ENCODE measurements at places on chromosomes 6 and 20.

- DNase-seq, result no peak
Observed at GRCh38 chr6:4603856-4604369, 172.3 kb upstream of the CDYL start.

- no peak for DNase-seq
Observed at GRCh38 chr6:161057103-161058091, 65.8 kb downstream of the MAP3K4 start.

- no peak for DNase-seq
Observed at GRCh38 chr20:37506152-37506725, 14.8 kb upstream of the NNAT start.

DNA sequence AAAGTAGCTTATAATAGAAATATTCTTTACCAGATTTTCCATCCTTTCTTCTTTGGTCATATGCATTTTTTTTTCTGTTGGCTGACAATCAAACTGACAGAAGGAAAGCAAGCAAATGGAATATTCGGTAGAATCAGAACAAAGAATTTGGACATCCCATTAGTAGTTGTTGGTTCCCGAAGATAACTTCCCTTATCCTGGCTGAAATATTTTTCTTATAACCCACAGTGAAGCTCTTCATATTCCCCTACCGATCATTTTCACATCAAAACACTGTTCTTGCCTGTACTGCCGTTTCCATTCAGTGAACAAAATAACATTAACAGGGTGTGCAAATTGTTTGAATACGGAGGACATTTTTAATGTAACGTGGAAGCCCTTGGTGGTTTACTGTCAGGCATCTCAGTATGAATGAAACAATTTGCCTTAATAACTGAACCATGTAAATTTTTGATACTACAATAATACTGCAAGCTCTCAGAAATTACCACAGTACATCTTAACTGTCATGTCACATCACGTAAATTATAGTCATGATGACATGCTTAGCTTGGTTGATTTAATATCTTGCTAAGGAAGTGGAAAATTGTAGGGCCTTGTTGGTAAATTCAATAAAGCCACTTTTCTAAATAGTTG lies 311.5 kb downstream of the LAMA2 start:
- DNase-seq, result no peak

GRCh38 chr6:40563111-40563510 lies 24.1 kb downstream of the LRFN2 start:
- DNase-seq, result no peak

- no peak for DNase-seq
Observed at GRCh38 chr6:1609648-1610496, at the start of gene FOXC1. Gene FOXC1, plus strand, starts transcription at chr6:1609915. Its CDS starts 531 bp downstream, at chr6:1610446.

- DNase-seq, result no peak
Observed at GRCh38 chr20:41616228-41616627, 1.9 kb downstream of the CHD6 start.

DNA sequence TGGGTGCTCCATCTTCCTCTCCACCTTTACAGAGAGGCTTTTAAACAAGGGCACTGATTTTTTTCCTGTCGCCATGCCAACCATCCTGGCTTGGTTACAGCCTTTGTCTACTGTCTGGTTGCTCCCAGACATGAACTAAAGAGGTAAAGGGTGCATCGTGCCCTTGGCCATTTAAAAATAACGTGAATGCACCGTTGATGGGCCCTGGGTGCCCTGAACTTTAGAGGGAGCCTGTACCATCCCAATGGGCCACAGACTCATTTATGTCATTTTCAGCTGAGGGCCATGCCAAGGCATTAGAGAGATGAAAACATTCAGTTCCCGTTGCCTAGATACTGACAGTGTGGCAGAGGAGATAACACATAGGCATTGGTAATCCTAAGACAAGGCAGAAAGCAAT lies 23.3 kb downstream of the TMC2 start:
- DNase-seq, result no peak

- DNase-seq, result no peak
Observed at GRCh38 chr20:47656318-47656717, 129.0 kb downstream of the SULF2 start.

GRCh38 chr6:64467656-64468055 lies 832.1 kb downstream of the PHF3 start:
- DNase-seq, result no peak

GRCh38 chr6:36067374-36068011 lies 39.9 kb downstream of the MAPK14 start:
- no peak for DNase-seq

DNA sequence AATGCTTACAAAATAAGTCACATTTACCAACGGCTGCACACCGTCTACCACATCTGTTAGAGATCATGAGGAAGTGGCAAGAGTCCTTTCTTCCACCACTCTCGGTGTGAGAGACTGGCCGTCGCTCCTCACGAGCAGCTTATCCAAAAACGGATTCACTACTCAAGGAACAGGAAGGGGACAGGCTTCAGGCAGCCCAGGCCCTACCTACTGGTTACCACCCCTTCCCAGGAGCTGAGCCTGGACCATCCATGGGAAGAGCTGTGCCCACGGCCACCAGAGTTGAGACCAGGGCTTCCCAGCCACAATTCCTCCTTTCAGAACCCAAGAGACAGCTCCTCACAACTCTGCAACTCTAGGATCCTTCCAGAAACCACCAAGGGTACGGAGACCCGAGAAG lies 37.0 kb downstream of the FOXF2 start:
- DNase-seq, result no peak

DNA sequence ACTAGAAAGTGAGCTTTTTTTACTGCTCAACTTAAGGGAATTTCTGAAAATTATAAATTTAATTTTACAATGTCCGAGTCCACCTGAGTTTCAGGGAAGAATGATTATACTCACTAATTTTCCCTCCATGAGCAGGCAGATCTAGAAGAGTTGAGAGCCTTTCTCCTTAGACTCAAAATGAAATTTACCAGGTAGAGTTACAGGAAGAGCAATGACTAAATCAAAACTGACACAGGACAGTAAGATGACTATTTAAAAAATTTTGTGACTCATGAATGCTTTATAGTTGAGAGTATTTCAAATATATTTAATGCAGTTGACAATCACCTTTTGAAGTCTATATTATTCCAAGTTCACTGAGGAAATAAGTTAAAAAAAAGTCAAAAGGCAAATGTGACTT lies 198.1 kb upstream of the NRSN1 start:
- no peak for DNase-seq

GRCh38 chr20:34458631-34459030 lies 57.6 kb upstream of the DYNLRB1 start:
- DNase-seq, result no peak

DNA sequence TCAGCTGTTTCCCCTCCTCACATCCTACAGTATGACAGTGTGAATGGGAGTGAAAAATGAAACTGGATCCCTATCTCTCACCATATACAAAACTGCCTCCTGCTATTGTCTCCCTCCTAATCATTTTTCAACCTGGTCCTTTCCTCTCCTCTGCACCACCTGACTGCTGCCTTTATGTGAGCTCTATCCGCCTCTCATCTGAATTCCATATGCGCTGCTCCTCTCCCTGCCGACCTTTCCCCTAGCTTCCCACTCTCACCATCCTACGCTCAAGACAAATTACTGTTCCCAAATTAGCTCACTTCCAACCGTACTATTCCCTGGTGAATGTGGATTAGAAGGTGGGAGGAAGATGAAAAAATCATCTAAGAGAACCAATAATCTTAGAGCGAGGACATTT lies 148.4 kb upstream of the FBXL4 start:
- DNase-seq, result no peak

DNA sequence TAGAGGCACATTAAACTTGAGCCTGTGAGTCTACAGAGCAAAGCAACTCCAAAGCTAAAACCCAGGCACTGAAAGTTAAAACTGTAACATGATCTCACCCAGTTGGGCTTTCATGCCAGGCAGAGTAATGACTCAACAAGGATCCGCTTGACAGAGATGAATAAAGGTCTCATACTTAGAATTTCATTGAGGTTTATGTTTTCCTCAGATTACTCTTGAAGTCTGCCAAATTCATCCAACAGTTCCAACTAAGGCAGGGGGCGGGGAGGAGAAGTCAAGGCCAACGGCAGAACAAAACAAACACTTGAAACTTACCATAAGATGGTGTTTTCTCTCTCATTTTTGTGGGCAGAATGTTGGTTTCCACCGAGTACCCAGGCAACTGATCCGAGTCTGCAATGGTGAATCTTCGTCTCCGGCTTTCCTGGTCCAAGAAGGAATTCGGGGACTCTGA lies 54.0 kb upstream of the IPCEF1 start:
- no peak for DNase-seq

DNA sequence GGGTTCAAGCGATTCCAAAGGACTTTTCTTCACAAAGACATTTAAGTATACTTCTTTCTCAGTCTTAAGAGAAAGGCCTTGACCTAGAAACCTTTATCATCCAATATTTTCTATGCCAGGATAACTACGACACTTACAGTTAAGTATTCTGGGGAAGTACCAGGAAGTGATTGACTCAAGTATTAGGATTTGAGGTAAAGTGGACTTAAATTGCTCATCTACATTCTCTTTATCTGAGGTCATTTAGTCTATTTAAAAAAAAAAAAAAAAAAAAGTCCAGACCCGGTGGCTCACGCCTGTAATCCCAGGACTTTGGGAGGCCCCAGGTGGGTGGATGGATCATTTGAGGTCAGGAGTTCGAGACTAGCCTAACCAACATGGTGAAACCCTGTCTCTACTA lies 114.7 kb downstream of the ZFAND3 start:
- no peak for DNase-seq

DNA sequence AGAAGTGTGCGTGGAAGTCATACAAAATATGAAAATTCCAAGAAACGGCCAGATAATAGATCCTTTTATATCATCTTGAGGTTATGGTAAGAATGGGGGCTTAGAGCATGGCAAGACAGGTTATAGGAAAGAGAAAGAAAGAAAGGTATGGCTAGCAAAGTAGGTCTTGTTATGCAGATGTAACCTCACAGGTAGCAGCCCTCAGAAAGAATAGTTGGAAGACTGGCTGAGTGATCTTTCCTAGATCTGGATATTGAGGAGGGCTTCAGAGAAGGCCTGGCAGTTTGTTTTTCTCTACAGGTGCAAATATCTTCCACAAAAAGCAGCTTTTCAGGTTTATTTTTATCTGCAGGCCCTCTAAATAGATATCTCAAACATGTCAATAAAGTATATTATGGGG lies 679.5 kb downstream of the KHDRBS2 start:
- no peak for DNase-seq

- DNase-seq, result no peak
Observed at GRCh38 chr6:169019727-169020491, 233.7 kb downstream of the THBS2 start.

- no peak for DNase-seq
Observed at GRCh38 chr6:24125980-24126379, at the start of gene NRSN1. Gene NRSN1, plus strand, starts transcription at chr6:24126215. Its CDS starts 8,113 bp downstream, at chr6:24134328.

DNA sequence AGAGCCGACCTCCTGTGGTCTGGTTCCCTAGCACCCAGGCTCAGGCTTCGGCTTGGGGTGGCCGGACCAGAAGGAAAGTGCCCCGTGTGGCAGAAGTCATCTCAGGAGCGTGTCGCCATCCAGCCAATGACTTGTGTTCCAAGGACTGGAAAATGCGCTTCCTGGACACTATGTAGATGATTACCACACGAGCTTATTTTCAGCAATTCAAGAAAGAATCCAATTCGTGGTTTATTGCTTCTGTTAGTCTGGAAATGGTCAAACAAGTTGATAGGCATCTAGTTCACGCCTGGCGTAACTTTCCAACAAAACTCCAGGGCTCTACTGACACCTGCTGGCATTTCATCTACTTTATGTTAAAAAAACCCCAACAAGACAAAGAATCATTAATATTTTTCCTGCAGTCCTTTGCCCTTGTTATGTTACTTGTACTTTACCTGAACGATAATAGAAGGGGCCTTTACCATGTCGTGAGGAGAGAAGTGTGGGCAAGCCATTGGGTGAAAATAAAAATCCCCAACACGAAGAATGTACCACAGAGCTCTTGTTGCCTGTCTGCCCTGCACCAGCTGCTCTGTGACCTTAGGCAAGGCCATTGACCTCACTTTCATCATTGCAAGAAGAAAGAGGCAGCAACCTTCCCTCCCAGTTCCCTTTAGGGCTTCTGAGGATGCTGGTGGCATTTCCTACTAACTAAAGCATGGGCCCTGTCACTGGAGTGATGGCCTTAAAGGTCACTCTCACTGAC lies 154.7 kb upstream of the LAMP5 start:
- peak; percentile 18 for DNase-seq

DNA sequence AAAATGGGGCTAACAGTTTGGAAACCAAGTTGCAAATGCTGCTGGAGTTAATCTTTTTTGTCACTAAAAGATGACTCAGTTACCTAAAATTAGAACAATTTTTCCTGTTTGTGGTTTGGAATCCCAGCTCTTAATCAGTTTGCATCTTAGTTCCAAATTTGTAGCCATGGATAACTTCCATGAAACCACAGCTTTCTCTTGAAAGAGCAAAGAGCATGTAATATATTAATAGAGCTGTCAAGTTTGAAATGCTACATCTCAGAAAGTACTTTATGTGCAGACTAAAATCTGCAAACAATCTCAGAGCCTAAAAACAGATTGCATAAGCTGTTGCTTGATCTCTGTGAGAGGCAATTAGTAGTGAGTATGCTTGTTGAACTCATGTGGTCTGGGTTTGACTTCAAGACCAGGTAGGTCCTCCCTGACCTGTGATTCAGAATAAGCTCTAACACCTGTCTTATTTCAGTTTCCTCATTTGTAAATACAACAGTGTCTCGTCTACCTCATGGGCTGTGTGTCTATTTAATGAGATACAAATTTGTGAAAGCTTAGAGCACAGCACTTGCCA lies 23.5 kb downstream of the DHX35 start:
- DNase-seq, result no peak

DNA sequence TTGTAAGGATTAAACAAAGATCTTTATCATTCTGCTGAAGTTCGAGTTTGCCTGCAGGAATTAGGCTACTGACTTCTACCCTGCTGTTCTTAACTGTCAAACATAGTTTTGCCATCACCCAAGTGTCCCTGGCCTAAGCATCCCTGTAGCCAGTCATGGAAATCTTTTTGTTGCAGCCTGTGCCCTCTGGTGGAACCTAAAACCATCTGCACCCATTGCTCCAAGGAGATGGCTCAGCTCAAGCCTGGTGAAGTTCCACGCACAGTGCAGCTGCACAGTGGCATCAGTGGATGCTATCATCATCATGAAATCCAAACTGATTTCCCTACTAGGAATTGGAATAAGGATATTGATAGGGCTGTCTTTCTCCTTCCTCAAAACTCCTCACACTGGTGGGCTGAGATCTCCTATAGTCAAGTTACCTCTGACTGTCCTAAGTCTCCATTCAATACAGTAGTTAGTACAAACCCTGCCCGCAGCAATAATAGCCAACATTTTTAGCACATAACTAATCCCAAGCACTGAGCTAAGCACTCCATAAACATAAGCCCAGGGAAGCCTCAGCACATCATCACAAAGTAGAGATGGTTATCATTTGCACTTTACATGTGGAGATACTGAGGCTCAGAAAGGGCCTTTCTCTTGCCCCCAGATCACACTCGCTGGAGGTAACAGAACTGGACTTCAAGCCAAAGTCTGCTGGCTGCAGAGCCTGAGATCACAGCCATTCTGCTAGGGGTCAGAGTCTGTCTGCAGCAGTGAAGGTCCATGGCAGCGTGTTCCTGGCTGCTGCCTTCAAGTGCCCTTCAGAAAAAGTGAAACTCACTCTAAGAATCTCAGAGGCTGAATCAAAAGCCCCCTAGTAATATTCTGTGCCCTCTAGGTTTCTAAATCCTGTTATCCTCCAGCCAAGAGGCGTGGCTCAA lies 77.2 kb upstream of the MC3R start:
- no peak for DNase-seq

All from Jurkat, Clone E6-1 (cell line).